ENCODE measurements at places on chromosomes 2 and 18.

GRCh38 chr2:150883613-150883895 is 378.1 kb downstream of the RBM43 start:
- no peaks in the 10 kb centered on the region for H3K4me1 ChIP-seq
- H3K27ac ChIP-seq: no peak overlapping the region
- no peak overlapping the region for H3K4me3 ChIP-seq
- no peak for DNase-seq
- H3K27me3 ChIP-seq: no peaks in the 10 kb centered on the region

DNA sequence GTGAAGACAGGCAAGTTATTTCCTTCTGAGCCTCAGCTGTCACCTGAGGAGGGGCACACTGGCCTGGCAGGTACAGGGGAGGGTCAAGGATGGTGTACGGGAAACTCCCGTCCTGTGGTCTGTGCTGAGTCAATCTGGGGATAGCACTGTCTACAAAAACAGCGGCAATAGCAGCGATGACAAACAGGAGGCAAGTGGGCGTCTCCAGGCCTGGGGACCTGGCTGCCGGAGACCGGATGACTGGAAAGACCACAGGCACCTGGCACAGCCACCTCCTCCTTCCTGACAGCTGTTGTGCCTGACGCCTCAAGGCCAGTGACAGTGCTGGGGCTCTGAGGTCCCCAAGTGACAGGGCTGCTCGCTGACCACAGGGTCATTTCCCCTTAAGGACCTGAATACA is 202.1 kb upstream of the HS6ST1 start:
- H3K36me3 ChIP-seq: peaks cover 6% of the 10 kb centered on the region
- H3K4me1 ChIP-seq: no peaks in the 10 kb centered on the region
- H3K4me3 ChIP-seq: no peak overlapping the region

- H3K4me3 ChIP-seq: no peak overlapping the region
- no peaks in the 10 kb centered on the region for H3K27me3 ChIP-seq
- DNase-seq: no peak
- no peak overlapping the region for H3K27ac ChIP-seq
Measured at GRCh38 chr2:217208867-217209266, 349.0 kb upstream of the TNP1 start.

DNA sequence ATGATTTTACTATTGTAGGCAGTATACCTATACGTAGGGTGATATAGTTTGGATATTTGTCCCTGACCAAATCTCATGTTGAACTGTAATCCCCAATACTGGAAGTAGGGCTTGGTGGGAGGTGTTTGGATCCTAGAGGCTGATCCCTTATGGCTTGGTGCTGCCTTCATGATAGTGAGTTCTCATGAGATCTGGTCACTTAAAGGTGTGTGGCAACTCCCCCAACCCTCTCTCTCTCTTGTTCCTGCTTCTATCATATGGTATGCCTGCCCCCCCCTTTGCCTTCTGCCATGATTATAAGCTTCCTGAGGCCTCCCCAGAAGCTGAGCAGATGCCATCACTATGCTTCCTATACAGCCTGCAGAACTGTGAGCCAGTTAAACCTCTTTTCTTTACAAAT is 1.7 kb upstream of the SERPINB10 start:
- H3K27ac ChIP-seq: no peak overlapping the region
- no peaks in the 10 kb centered on the region for H3K36me3 ChIP-seq
- peaks cover 32% of the 10 kb centered on the region for H3K27me3 ChIP-seq
- H3K4me3 ChIP-seq: no peak overlapping the region
- H3K4me1 ChIP-seq: no peaks in the 10 kb centered on the region

DNA sequence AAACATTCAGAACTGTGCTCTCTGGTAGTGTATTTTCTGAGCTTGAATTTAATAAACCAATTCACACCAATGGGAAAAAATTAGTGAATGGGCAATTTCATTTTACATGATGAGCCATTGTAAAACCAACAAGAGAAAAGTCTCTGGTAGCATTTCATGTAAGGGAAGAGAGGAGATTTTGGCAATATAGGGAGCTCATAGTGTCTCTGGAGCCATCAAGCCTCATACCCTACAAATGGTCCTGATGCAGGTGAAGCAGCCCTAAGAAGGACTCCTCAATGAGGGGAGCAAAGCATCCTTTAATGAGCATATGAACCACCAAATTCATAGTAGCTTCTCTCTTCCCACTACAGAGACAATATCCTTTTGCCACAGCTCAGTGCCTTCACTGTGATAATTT is 373.0 kb downstream of the RIT2 start:
- H3K4me3 ChIP-seq: no peak overlapping the region
- peaks cover 5% of the 10 kb centered on the region for H3K27me3 ChIP-seq
- DNase-seq: no peak
- H3K4me1 ChIP-seq: no peaks in the 10 kb centered on the region
- H3K36me3 ChIP-seq: no peaks in the 10 kb centered on the region
- no peak overlapping the region for H3K27ac ChIP-seq

DNA sequence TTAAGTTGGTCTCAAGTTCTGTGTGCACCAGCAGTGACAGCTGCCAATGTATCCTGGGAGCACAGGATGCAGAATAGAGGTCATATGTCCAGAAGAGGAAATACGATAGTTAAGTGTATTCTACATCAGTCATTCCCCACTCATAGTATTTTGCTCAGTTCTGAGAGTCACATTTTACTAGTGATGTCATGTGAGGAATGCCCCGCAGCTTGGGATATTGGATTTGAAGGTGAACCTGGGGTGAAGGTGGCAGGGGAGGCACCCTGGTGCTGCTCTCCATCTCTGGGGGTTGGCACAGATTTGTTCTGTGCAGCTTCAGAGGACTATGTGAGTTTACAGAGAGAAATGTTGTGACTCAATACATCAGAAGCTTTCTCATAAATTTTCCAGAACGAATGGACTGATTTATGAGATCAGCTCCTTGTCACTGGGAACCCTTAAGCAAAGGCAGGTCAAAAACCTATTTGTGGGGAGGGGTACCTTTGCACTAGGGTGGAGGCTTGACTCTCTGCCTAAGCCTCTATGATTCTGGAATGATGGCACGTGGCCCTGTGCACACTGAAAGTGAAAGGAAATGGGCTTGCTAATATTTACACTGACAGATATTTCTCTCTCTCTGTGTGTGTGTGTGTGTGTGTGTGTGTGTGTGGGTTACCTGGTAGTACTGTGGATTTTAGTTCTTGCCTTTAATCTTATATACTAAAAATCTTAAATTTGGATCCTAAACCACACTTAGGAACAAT is 95.9 kb downstream of the NEB start:
- H3K27me3 ChIP-seq: no peaks in the 10 kb centered on the region
- DNase-seq: no peak
- no peak overlapping the region for H3K27ac ChIP-seq
- H3K36me3 ChIP-seq: peaks cover 2% of the 10 kb centered on the region
- peaks cover 17% of the 10 kb centered on the region for H3K4me1 ChIP-seq

DNA sequence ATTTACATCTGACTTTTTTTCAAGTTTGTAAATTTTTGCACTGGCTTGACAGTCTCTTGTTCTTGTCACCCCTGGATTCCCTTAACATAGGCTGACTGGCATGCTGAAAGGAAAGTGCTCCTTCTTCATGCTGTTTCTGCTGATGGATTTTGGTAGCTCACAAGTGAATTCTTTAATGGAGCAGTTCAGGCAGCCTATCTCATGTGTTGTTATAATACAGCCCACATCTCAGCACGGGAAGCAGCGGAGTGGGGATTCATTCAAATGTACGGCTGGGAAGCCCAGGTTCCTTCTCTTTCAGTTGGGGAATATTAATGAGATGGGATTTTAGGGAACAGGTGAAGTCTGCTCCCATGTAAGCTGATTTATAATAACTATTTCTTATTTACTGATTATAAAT is 142.8 kb downstream of the CD8B2 start:
- H3K4me3 ChIP-seq: no peak overlapping the region
- H3K36me3 ChIP-seq: peaks cover 3% of the 10 kb centered on the region
- H3K27ac ChIP-seq: no peak overlapping the region
- DNase-seq: no peak
- peaks cover 28% of the 10 kb centered on the region for H3K27me3 ChIP-seq
- no peaks in the 10 kb centered on the region for H3K4me1 ChIP-seq
